ENCODE measurements at places on chromosomes 16 and 17.
A peak's percentile ranks its signal among the peaks of the same experiment; 100 is the strongest.

DNA sequence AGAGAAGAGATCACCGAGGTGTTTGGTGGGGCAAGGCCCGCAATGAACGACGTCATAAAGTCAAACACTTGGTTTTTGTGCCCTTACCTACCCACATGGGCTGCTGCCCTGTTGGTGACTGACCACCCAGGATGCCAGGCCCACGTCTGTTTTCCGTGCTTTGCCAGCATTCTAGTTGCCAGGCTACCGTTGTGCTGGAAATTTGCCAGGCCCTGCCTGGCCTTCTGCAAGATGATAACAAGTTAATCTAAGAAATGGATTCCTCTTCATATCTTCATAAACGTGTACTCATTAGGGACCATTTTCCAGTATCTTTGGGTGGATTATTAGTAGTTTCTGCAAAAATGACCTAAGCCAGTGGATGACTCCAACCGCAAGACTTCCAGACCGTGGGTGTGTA, 35.4 kb downstream of the SLC6A4 start:
- DNase-seq = no peak

DNA sequence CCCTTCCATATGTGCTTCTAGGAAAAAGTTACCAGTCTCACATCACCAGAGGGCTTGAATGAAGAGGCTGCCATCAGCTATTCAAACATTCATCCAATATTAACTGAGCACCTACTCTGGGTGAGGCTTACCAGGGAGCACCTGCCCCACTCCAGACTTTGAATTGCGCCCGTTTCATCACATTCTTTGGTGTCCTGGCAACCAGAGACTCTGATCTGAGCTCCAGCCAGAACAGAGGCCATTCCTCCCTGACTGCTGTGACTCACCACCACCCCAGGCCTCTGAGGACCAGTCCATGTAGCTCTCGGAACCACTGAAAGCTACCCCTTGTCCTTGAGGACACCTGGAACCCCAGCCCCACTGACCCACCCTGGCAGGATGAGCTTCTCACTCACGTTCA, at the start of gene C16orf96:
C16orf96 (plus strand) TSS at position 229 of the 400 bp plus-strand sequence; CDS start at position 379, 150 bp downstream.
- no peak for DNase-seq

- DNase-seq = peak; percentile 76
Measured at GRCh38 chr16:73068541-73069401, 20.8 kb upstream of the ZFHX3 start.

DNA sequence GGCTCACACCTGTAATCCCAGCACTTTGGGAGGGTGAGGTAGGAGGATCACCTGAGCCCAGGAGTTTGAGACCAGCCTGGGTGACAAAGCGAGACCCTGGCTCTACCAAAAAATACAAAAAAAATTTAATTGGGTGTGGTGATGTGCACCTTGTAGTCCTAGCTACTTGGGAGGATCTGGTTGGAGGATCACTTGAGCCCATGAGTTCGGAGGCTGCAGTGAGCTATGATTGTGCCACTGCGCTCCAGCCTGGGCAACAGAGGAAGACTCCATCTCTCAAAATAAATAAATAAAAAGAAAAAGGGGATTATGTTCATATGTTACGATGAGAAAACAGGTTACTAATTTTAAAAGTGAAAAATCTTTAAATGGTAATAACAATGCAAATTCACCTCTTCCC, 996 bp downstream of the MLKL start:
- no peak for DNase-seq

GRCh38 chr17:73493956-73494926, 150.0 kb downstream of the SDK2 start:
- DNase-seq = no peak

- DNase-seq = no peak
Measured at GRCh38 chr17:31126318-31126717, 31.5 kb downstream of the NF1 start.

- DNase-seq = peak; percentile 57
Measured at GRCh38 chr16:75495076-75495674, at the start of gene CHST6. Gene CHST6, minus strand, starts transcription at chr16:75495441. Its CDS starts 15,613 bp downstream, at chr16:75479828.

DNA sequence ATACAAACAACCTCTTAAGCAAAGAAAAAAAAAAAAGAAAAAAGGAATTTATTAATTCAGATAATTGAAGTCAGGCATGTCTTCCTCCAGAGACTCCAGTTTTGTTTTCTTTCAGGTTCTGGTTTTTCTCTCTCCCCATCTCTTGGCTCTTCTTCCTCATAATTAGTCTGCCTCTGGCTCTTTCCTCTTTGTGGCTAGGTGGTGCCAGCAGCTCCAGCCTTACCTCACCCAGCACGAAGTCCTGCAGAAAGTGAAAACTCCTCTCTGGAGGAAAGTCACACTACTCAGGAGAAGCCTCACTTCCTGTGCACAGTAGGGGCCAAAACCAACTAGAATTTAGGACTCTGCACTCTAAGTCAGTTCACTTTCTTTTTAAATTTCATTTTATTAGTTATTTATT, 10.3 kb upstream of the NFAT5 start:
- no peak for DNase-seq

DNA sequence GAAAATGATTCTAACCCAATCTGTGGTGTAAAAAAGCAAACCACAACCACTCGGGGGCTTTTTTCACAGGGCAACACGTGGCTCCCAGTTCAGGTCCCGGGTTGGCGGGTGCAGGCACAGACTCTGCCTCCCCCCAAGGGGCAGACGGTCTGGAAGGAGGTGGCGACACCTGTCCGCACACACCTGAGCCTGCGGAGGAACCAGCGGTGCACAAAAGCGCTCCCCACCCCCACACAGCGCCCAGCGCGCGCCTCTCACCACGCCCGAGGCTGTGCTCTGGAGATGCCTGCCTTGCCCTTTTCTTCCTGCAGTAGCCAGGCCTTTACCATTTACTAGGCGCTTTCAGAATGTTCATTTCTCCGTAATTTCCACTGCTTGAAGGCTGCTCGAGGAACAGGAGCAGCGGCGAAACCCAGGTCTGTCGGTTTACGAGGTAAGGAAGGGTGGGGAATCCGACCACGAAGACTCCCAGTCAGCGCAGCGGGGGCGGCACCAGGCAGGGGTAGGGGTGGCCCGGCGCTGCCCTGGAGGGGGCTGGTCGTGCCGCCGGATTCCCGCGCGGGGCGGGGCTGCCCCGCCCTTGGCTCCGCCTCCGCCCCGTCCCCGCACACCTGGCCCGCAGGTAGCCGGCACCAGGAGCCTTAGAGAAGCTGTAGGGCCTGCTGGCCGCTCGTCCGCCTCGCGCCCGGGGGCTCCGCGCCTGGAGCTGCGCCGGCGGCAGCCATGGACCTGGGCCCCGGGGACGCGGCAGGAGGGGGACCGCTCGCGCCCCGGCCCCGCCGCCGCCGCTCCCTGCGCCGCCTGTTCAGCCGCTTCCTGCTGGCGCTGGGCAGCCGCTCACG, at the start of gene USP43:
USP43 (plus strand) TSS at position 608 of the 842 bp plus-strand sequence; CDS start at position 724, 116 bp downstream.
- DNase-seq = peak; percentile 62

DNA sequence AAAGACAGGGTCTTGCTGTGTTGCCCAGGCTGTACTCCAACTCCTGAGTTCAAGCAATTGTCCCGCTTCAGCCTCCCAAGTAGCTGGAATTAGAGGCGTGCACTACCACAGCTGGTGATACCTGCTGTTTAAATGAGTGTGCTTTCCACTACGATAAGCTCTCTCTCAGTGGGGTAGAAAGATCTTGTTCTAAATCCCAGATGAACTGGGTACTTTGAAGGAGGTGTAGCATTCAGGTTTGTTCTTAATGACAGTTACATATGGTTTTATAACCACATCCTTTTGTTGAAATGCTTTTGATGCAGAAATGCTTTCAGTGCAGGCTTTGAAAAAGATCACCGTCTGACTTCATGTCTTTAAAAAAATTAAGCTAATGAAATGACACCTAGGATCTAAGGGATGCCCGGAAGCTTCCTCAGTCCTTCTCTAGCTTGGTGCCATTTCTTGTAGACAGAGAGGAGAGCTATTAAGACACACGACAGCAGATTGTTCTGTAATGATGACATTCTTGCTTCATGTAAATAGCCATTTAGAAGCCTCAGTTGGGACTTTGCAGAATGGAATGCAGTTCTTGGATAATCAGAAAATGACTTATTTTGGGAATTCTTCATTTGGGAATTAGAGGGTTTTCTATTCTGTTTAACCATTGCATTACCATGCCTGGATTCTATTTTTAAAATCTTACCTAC, 19.5 kb downstream of the PMM2 start:
- no peak for DNase-seq

DNA sequence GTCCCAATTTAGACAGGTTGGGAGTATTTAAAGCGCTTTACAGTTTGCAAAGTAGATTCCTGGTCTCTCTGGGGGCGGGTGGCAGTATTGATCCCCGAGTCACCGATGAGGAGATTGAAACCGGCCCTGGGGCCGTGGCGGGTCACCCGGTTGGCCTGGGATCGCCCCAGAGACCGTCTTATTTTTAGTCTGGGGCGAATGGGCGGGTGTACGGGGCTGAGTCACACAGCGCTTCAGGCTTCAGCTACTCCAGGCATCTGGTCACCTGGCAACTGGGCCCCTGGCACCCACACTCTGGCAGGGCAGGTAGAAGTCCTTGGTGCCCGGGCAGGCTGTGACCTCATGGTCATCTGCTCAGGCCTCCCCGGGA, 669 bp downstream of the MIEF2 start:
- peak; percentile 27 for DNase-seq

- no peak for DNase-seq
Measured at GRCh38 chr16:30430428-30430970, 669 bp upstream of the DCTPP1 start.

DNA sequence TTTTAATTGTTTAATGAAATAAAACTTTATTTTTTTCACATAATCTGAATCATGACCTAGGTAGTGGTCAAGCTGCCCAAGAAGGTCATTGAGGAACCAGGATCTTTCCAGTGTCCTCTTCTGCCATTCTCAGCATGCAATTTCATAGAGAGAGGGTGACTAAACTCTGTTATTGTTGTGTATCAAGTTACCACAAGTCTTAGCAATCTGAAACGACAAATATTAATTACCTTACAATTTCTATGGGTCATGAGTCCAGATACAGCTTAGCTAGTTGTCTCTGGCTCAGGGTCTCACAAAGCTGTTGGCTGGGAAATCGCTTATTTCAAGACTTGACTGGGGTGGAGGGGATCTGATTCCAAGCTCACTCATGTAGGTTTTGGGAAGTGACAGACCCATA, 37.6 kb downstream of the FTO start:
- no peak for DNase-seq

DNA sequence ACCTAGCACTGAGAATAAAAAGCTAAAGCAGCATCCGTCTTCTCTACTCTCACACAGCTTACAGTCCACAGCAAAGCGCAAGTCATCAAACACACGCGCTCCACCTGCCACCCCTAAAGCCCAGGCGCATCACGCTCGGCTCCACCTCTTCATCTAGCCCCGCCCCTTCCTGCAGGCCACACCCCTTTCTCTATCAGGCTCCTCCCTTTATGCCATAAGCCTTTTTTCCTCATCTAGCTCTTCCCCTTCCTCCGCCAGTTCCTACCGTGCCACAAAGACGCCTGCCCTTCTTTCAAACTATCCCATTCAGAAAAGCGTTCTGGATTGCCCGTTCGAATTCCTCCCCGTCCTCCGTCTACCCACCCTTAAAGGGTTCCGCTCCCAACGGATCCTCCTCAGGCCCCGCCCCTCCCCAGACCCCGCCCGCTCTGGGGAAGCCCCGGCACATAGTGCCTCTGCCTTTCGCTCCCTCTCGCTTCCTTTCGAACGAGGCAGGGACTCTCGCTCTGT, 417 bp downstream of the C16orf46 start:
- DNase-seq = peak; percentile 84

DNA sequence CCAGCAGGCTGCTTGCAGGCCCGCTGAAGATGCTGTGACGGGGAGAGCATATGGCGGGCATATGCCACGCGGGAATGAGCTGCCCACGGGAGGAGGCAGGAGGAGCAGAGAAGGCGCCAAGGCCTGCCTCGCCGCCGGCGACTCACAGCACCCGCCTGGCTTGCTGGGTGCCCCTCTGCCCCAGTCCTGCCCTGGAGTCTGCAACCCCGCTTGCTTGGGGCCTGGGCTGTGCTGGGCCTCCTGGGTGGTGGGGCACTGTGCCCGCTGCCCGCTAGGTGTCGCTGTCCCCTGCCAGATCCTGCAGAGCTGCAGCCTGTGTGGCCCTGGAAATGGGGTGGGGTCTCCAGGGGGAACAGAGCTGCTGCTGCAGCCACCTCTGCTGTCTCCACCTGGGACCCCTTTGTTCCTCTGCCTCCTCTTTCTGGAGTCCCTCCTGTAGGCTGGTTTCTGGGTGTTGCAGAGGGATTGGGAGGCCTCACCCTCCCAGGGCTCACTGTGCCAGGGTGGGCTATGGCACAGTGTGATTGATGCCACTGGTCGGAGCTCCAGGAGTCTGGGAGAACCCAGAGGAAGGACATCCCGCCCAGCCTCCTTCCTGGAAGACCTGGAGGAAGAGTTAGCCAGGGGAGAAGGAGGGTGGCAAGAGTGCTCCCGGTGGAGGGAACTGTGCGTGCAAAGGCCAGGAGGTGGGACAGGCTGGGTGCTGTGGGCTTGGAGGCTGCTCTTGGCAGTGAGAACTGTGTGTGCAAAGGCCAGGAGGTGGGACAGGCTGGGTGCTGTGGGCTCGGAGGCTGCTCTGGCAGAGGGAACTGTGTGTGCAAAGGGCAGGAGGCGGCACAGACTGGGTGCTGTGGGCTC, 141.0 kb upstream of the CIBAR2 start:
- DNase-seq = peak; percentile 84
